Stimulated activated naive CD8-positive, alpha-beta T cell treated with anti-CD3 and anti-CD28 coated beads, Interleukin-15, amount 100 ng/mL, for 72 hours (primary cell): ENCODE measurements at places on chromosomes 13 and 19.

GRCh38 chr13:23797276-23797903 is 91.8 kb downstream of the MIPEP start:
- DNase-seq = no peak

GRCh38 chr13:39616087-39616694 is 13.2 kb upstream of the LHFPL6 start:
- DNase-seq = peak; percentile 33

DNA sequence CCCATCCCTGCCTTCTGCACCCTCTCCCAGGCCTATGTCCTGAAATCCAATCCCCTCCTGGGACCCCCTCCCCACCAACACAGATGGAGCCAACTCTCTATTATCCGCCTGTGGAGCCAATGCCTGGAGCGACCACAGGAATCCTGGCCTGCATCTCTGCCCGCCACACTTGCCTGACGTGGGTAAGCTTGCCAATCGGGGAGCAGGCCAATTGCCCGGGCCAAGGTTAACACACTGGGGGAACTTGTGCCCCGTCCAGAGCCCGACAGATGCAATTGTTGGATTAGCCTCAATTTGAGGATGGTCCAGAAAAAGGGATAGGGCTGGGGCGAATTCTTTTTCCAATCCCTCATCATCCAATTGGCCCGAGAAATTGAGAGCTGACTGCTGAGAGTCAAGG is 5.9 kb downstream of the WIZ start:
- no peak for DNase-seq

- no peak for DNase-seq
Measured at GRCh38 chr19:37332839-37333238, 38.1 kb upstream of the ZNF527 start.

GRCh38 chr13:35524171-35524570 is 47.7 kb upstream of the MAB21L1 start:
- no peak for DNase-seq

DNA sequence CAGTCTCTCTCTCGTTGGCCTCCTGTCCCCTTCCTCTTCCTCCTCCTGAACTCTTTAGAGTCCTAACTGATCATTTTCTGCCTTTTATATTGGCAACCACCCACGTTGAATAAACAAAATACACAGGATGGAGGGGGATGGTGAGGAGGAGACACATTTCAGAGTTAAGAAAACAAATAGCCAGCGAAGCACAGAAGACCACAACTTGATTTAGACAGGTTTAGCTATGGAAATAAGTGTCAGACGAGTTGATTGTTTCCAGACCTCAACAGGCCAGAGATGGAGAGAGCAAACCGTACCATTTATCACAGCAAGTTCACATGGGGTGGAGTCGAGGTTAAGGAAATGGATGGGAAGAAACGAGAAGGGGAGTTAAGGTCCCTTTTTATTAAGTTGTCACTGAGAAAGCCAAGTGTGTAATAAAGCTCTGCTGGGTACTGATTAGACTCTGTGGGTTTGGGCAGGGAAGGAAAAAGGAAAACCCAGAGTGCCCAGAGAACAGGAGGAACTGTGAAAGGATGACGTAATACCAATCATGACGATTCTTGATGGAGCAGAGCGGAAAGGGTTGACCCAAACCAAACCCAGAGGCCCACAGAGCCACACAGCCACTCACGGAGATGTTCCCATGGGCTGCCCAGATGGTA is 11.1 kb upstream of the SERP2 start:
- no peak for DNase-seq

DNA sequence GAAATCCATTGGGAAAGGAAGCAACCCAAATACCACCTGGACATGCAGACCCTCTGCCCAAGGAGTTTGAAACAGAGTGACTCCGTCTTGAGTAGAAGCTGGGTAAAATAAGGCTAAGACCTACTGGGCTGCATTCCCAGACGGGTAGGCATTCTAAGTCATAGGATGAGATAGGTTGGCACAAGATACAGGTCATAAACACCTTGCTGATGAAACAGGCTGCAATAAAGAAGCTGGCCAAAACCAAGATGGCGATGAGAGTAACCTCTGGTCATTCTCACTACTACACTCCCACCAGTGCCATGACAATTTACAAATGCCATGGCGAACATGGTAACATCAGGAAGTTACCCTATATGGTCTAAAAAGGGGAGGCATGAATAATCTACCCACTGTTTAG is 40.2 kb downstream of the RFXAP start:
- no peak for DNase-seq

GRCh38 chr13:77733674-77734073 is 36.2 kb downstream of the SLAIN1 start:
- no peak for DNase-seq

DNA sequence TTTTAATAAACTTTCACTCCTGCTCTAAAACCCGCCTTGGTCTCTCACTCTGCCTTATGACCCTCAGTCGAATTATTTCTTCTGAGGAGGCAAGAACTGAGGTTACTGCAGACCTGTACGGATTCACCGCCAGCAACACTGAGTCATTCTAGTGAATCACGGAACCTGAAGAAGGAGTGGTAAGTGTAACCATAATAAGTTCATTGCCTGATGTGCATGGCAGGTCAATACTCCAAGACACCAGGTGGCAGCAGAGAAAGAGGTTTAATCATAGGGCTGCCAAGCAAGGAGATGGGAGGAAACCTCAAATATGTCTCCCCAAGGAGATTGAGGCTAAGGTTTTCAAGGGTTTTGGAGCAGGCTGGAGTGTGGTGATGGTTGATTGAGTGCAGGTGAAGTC is 204.3 kb upstream of the IPO5 start:
- no peak for DNase-seq
